ELR (cell line): ENCODE measurements at places on chromosomes 7 and 10.
A peak's percentile ranks its signal among the peaks of the same experiment; 100 is the strongest.

- no peak for DNase-seq
Measured at GRCh38 chr10:87945984-87946383, 82.6 kb downstream of the PTEN start.

DNA sequence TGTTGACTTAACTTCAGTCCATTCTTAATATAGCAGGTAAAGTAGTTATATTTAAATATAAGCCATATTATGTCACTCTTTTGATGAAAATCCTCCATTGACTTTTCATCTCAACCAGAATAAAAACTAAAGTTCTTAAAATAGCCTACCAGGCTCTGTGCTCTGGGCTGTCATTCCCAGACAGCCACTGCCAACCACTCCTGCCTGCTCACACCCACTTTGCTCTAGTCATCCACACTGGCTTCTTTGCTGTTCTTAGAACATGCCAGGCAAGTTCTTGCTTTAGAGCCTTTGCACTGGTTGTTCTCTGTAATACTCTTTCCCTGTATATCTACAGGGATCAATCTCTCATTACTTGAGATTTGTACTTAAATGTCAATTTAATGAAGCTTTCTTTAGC lies 80.6 kb downstream of the ZEB1 start:
- no peak for DNase-seq

DNA sequence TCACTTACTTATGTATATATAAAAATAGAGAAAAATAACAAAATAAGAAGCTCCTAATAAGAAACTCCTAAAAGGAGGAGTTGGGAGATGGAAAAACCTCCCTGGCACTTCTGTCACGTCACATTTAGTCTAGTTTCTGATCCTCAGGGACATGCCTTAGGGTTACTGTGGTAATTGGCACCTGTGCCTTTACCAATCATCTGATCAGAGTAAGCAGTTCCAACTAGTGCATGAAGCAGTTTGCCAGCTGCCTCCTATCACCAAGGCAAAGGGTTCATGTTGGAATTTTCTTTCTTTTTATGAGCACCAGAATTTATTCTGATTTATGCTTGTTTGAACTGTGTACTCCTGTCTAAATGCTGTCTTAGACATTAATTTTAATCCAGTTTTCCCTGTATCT lies 49.9 kb downstream of the ARL4A start:
- no peak for DNase-seq

DNA sequence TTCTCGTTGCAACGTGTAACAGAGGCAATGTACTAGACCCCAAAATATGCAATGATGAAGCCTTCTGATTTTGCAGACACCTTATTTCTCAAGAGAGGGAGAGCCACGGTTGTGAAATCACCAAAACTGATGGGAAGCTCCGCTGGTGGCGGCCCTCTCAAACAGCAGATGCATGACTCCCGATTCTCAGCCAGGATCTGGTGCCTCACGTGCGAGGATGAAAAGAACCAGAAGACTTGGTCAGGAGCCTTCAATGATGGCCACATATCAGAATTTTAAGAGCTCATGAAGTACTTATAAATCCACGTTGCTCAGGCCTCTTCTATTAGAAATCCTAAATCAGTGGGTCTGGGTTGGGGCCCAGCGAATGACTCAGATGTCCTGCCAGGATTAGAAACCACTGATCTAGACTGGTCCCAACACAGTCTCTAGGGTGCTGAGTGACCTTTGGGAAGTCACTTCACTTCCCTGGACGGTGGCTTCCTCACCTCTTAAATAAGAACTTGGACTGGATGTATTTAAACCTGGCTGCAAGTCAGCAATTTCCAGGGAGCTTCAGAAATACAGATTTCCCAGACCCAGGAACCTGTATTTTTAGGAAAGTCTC lies 41.9 kb upstream of the FAM180A start:
- no peak for DNase-seq

GRCh38 chr7:134667899-134668298 lies 21.2 kb downstream of the BPGM start:
- DNase-seq, result peak; percentile 69

DNA sequence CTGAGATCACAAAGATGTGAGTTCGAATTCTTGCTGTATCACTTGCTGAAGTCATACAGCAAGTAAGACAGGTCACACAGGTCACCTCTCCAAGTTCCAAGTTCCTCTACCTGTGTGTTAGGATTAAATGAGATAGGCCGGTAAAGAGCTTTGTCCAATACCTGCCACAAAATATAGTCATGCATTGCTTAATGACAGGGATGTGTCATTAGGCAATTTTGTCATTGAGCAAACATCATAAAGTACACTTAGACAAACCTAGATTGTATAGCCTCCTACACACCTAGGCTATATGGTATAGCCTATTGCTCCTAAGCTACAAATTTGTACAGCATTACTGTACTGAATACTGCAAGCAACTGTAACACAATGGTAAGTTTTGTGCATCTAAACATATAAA lies 469.4 kb downstream of the KCNMA1 start:
- DNase-seq, result no peak

GRCh38 chr10:101932183-101932582 lies 88.6 kb upstream of the KCNIP2 start:
- no peak for DNase-seq

DNA sequence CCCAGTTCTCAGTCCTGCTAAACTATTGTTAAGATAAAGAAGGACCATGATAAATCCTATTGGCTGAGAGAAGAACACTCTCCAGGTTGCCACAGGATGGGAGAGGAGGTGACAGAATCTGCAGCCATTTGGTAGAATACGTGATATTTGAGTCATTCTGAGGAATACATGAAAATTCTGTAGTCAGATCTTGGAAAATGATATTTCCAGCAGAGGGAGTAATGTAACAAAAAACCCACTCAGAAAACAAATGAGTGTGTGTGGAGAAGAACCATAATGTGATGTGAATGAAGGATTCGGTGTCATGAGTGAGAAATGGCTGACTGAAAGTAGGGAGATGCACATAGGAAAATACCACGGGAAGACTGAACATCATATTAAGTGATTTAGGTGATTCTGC lies 128.5 kb upstream of the PFKP start:
- DNase-seq, result peak; percentile 28

- no peak for DNase-seq
Measured at GRCh38 chr10:6757158-6757557, 177.1 kb upstream of the PRKCQ start.

- DNase-seq, result peak; percentile 95
Measured at GRCh38 chr10:97542169-97543024, 30.2 kb upstream of the ANKRD2 start.

DNA sequence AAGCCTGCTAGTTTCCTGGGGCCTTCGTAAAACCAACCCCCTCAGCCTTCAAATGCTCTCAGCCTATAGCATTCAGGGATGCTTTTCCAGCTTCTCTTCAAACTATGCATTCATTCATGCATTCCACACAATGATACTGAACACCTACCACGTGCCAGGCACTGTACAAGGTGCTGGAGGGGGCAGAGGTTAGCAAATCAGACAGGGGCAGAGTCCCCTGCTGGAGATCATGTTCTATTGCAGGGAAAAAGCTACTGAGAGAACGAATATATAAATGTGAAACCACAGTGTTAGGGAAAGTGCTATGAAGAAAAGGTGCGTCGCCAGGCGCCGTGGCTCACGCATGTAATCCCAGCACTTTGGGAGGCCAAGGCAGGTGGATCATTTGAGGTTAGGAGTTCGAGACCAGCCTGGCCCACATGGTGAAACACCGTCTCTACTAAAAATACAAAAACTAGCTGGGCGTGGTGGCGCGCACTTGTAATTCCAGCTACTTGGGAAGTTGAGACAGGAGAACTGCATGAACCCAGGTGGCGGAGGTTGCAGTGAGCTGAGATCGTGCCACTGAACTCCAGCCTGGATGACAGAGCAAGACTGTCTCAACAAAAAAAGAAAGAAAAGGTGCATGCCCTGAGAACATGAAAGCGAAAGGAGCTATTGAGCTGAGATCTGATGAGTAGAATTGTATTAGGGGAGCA lies 64.6 kb upstream of the CALN1 start:
- no peak for DNase-seq

- no peak for DNase-seq
Measured at GRCh38 chr10:5095687-5096086, 1.5 kb downstream of the AKR1C3 start.

DNA sequence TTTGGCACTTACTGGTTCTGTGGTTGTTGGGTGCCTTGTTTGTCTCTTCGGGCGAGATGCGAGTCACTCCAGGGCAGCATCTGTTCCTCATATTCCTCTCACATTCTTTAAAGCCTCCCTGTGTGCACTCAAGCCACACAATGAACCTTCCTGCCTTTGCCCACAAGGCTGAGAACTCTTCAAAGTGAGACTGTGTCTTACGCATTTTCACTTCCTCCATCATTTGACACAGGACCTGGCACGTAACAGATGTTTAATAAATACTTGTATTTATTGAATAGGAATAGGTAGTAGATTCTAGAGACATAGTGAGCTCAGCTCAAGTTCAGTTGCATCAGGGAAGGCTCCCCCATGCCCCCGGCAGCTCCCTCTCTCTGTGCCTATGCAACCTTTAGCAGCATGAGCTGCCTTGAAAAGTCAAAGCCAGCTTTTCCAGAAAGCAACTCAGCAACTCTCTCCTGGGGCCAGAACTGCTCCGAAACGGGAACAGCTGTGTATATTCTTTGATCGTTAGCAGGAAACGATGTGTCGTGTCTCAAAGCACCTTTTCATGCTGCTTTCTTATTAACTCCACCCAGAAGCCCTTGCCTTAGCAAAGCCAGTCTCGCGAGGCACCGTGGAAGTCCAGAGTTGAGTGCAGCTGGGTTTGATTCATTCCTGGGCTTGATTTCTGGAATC lies 97.5 kb downstream of the PFKFB3 start:
- peak; percentile 64 for DNase-seq

- DNase-seq, result no peak
Measured at GRCh38 chr10:34709637-34710390, 105.3 kb downstream of the PARD3 start.

DNA sequence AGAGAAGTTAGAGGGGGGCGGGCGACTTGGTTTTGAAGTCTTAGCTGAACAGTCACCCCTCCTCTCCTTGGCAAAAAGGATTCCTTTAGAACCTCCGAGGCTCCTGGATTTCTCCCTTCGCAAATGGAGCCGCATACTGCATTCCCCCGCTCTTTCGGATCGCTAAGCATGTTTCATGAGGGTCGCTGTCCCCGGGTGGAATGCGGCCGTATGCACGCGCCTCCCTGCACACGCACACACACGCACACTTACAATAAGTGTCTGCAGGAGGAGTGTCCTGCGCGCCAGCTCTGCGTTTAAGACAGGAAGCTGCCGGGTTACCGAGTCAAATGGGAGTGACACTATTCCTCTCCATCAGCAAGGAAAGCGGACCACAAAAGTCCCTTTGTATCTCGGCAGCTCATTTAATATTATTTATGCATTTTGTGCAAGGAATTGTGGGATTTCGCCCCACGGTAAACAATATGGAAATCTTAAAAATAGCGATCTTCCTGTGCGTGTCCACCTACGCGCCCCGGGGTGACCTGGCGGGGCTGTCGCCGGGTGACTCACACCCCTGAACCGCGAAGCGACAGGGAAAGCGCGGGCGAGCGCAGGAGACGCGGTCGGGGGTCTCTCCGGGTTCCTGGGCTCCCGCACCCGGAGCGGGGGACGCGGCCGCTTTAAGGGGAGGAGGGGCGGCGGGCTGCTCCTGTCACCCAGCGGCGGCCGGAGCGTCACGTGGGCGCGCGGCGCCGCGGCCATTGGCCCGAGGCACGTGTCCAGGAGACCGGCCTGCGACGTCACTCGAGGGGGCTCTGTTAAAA lies 988 bp upstream of the EN2 start:
- DNase-seq, result no peak

DNA sequence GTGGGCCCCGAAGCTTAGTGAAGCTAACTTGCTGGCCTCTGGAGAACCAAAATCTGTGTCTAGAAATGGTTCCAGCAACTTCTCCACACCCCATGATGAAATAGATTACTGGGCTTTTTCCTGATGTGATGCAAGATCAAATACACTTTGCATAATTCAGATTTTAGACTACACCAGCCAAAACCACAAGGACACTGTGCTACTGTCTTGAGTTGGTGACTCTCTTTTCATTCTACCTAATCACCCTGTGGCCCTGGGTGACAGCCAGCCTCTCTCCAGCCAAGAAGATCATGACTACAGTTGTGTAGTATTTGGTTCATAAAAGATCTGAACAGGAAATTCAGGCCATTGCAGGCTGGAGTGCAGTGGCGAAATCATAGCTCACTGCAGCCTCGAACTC lies 22.2 kb downstream of the AZGP1 start:
- no peak for DNase-seq

GRCh38 chr7:49174396-49174795 lies 250.0 kb downstream of the CDC14C start:
- peak; percentile 1 for DNase-seq

DNA sequence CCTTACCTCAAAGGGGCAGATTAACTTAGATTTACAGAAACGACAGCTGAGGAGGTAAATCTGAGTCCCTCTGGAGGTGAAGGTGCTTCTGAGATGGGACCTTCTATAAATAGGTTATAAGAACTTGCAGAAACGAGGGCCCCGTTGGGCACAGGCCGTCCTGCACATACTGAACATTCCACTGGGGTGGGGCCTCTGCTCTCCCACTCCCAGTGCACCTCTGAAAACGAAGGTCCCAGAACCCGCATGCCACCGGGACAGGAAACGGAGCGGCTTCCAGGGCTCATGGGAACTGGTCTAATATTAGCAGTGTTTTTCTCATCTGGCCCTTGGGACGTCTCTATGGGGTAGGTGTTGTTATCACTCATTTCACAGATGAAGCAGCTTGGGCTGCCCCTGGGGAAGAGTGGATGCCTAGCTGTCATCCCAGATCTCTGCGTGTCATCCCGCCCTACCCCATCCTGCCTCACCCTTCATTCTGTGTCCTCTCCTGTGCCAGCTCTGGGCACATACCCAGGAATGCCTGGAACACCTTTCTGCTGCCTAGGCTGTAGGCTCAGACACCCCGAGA lies 19.6 kb downstream of the C10orf62 start:
- DNase-seq, result no peak

GRCh38 chr7:108063520-108063933 lies 60.6 kb upstream of the LAMB1 start:
- DNase-seq, result peak; percentile 12

DNA sequence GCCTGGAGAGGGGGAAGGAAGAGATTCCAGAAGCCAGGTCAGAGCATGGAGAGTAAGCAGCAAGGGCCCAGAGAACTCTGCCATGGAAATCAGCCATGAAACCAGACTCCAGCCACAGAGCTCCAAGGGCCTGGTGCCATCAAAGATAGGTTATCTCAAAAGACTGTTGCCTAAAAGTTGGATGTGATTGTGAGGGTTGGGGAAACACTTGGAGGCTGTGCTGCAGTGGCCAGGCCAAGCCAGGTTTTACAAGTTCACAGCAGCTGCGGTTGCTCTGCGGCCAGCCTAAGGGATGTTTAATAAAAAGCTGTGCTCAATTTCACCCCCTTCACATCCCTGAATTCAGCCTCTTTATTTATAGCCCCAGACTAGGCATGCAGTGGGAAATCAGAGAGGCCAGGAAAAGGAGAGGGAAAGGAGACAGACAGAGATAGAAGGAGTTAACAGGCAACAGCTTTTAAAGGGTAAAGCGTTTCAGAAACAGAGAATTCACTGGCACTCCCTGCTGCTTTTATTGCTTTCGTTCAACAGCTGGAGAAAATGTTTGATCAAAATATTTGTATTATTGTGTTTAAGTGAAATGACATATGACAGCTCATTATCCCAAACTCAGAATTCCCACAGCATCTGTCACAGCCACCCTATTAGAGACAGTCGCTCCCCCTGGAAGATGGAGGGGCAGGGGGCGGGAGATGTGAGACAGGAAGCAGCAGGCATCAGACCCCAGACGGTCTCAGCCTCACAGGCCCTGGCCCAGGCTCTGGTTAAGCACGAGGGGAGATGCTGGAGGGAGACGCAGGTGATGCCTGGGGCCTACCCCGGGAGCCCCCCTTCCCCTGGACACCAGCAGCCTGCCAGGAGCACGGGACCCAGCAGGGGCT lies 140.1 kb downstream of the GLI3 start:
- DNase-seq, result no peak

GRCh38 chr10:58063861-58064480 lies 203.7 kb downstream of the IPMK start:
- no peak for DNase-seq
